Stimulated activated naive B cell treated with anti-CD40 and anti-IgM and Interleukin-4, amounts not matched to agents 10 μg/mL and 1 μg/mL and 100 μg/mL, for 72 hours (primary cell): ENCODE measurements at places on chromosomes 1 and 21.

GRCh38 chr1:1420654-1421141, 378 bp downstream of the ANKRD65 start:
- DNase-seq: no peak

DNA sequence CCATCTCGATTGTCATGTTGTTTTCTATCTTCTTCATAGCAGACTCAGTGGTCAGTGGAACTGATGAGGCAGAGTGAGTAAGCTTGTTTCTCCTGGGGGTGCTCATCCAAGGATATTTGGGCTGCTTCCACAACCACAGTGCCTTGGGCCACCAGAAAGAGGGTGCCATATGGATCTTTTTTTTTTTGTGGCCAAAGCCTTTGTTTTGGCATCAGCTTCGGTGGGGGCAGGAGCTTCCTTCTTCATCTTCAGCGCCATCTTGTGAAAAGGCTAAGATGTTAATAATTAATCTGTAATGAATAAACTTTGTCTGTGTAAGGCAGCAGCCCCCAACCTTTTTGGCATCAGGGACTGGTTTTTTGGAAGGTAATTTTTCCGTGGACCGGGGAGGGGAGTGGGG, 6.6 kb upstream of the PLPP3 start:
- DNase-seq: no peak

DNA sequence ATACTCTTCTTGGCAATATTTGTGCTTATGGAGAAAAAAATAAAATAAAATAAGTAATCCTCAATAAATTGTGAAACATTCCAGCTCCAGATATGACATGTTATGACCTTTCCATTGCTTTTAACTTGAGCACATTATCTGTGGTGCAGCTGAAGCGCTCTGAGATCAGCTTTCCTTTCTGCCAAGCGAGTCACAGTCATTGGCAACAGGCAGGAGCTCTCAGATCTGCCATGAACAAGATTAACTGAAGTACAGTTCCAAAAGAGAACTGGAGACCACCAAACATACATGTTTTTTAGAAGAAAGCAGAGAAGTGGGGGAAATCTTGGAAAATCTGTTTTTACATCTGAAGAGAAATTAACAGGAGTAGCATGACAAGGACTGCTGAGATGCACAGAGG, 89.2 kb upstream of the DSCAM start:
- DNase-seq: no peak

- no peak for DNase-seq
These were observed 5.0 kb downstream of the TSTD1 start for GRCh38 chr1:161033751-161034150.

DNA sequence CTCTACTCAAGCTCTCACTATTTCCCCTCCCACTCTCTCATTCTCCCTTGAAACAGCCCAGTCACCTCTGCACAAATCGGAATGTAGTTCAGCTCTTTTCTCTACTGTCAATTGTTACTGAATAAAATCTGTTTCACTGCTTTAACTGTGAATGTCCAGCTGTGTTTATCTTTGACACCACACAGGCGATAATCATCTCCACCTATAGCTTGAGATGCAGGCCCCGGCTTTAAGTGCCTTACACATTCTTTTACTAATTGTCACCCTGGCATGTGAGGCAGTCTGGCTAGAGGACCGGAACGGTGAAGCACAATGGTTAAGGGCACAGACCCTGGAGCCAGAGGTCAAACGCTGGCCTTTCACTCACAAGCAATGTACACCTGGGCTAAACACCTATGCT, 122.8 kb upstream of the C8B start:
- no peak for DNase-seq

- DNase-seq: no peak
These were observed 28.4 kb downstream of the WDR26 start for GRCh38 chr1:224406216-224406615.

GRCh38 chr1:12368646-12369045, 138.8 kb downstream of the VPS13D start:
- no peak for DNase-seq

DNA sequence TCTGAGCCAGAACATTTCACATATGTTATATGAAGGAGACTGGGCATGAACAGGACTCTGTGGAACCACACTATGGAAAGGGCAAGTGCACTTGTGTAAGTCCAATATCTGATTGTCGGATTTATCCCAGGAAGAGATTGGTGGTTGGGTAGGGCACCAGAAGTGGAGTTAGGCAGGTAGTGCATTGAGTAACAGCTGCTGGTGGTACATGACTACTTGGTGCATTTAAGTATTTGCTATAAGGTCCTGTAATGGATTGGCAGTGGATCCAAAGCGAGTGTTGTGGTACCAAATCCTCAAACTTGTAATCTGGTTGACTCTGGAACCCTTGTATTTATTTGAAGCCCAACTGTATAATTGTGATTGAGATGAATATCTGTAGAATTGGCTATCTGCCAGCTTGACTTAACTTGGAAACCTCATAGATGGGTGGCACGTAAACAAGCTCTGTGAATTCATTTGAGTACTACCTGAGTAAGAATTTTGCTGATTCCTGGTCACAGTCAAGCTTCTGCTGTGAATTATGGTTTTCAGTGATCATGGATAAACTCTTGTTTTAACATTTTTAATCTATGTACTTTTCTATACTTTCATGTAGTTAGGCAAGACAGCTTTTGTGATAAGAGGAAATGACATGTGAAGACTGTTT, 21.1 kb downstream of the UBAP2L start:
- no peak for DNase-seq

GRCh38 chr1:151047591-151047924, at the start of gene C1orf56:
Gene C1orf56 (plus strand): TSS chr1:151047751. CDS start chr1:151047848, 97 bp downstream.
- DNase-seq: peak; percentile 47

GRCh38 chr1:198888379-198888943, 249.6 kb downstream of the PTPRC start:
- no peak for DNase-seq

DNA sequence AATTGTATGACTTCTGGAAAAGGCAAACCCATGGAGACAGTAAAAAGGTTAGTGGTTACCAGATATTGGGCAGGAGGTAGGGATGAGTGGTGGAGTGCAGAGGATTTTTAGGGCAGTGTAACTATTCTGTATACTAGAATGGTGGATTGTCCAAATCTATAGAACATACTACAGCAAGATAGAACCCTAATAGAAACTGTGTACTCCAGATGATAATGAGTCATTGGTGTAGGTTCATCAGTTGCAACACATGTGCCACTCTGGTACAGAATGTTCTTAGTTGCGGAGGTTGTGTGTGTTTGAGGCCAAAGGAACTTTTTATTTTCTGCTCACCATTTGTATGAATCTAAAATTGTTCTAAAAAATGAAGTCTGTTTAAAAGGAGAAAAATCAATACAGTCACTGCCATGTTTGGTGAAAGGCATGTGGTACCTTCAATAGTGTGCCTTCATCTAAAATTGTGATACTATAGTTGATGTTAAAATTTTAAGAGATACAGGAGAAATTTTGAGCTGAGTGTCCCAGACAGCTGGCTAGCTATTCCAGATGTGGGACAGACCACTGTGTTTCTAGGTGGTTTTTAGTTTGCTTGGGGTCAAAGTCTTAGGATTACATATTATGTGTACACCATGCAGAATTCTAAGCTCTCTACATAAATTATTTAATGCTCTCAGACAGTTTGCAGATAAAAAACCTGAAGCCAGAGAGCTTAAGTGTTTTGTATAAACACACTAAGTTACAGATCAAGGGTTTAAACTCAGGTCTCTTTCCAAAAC, 150.5 kb downstream of the RPS6KC1 start:
- DNase-seq: no peak

- no peak for DNase-seq
These were observed 3.4 kb downstream of the FAM110D start for GRCh38 chr1:26162220-26162709.

GRCh38 chr21:45981151-45982091, at the start of gene COL6A1:
Gene COL6A1 (plus strand): TSS chr21:45981770. CDS start chr21:45981851, 81 bp downstream.
- DNase-seq: peak; percentile 39

- no peak for DNase-seq
These were observed 471.4 kb downstream of the PTBP2 start for GRCh38 chr1:97192872-97193572.

GRCh38 chr1:227662933-227663332, 72.2 kb downstream of the JMJD4 start:
- no peak for DNase-seq

- DNase-seq: no peak
These were observed 455.8 kb upstream of the DAB1 start for GRCh38 chr1:57879700-57880099.

DNA sequence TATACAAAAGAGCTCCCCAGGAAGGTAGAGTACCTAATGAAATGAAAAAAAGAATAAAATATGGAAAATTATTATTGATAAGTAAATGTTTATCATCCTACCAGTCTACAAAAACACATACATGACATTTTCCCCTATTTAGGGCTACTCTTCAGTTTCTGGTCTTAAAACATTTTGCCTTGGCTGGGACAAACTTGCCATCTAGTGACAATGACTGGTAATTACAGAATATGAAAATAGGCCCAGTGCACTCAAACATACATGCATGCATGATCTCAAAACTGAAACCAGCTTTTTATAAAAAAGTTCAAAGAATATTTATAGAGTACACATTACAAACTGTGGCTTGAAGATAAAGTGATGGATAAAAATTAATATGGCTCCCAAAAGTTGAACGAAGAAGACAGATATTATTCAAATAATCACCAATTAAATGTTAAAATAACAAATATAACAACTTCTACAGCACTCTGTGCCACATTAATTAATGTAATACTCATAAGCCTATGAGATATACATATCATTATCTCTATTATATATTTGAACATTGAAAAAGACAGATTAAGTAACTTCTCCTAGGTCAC, 10.5 kb upstream of the RNPC3 start:
- DNase-seq: no peak

DNA sequence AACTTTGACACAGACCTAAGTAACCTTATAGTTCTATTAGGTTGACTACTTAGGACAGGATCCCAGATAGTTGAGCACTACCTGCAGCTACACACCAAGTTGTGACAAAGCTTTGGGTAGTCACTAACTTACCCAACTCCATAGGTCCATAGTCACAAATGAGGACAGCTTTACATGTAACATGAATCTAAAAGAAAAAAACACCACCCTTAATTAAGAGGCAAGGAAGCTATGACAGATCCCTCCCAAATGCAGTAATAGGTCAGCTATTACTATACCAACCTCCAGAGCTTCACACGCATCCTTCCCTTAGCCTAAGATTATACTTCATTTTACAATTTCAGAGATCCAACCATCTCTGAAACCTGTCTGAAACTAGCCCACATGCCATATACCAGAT, 12.7 kb upstream of the RAB42 start:
- no peak for DNase-seq

GRCh38 chr1:205595435-205595834, 36.4 kb downstream of the ELK4 start:
- DNase-seq: no peak

DNA sequence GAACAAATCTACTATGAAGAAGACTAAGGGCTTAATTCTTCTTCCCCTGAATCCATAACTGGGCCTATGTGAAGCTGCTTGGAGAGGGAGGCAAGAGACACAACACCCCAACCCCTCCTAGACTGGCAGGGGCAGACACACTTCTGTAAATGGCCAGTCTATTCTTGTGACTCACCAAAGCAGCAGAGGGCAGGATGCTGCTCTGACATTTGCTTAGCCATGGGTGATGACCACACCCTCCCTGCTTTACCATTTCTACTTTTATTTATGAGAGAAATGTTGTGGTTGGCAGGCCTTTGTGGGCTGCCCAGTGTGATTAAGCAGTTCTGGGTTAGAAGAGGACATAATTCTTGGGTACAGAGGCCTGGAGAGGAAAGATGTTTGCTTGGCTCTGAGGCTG, 189.8 kb upstream of the DPYD start:
- no peak for DNase-seq

DNA sequence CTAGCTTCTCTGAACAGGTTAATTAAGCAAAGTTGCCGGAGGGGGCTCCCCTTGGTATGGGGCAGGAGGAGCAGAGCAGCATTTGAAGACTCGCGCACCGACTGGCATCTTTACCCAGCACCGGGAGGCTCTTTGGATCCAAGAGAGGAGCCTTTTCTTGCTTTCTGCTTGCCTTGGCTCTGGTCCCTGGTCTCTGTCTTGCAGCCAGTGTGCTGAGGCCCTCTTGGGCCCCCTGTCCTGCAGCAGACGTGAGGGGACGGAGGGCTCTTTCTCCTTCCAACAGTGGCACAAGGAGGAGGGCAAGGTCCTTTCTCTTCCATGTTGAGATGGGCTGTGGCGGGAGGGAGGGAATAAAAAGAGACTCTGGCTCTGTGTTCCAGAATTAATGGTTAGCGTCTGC, 45.6 kb downstream of the ZBTB18 start:
- DNase-seq: no peak
